Germinal center (tissue), 1 donor: ENCODE measurements at places on chromosomes 2 and 18.

GRCh38 chr2:38386377-38386776 is 9.3 kb upstream of the ATL2 start:
- no peak for DNase-seq

DNA sequence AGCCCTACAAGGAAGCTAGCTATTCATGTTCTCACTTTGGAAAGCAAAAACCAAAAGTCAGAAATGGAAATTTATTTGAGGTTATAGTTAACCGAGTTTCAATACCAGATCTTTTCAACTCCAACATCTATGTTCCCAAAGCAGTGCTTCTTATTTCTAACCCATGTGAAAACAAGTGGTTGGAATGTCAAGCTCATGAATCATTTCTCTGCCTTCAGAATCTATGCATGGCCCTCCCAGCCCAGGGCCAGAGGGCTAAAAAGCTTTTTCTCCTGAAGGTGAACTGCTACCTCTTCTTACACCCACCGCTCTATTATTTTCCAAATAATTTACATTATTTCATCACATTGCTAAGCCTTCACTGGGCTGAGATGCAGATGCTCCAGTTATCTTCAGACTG is 158.4 kb downstream of the SP3 start:
- no peak for DNase-seq

GRCh38 chr2:176089843-176090395 is 2.6 kb upstream of the HOXD13 start:
- DNase-seq, result no peak

GRCh38 chr2:98508709-98509066 is 64.0 kb downstream of the INPP4A start:
- DNase-seq, result no peak

DNA sequence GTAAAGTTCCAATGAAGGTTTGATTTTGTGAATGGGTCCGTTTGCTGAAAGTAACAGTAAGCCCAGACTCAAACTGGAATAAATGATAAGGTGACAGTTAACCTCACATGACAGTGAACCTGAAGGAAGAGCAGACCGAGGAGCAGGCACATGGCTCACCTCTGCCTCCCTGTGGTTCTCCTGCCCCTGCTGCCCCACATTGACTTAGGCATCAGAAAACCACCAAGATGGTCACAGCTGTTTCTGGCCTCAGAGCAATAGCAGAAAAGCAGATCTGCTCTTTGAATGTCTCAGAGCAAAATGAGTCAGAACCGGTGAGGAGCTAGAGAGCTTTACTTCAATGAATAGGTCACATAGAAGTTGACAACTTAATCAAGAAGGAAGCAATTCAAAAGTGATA is 487.6 kb downstream of the METTL4 start:
- no peak for DNase-seq

DNA sequence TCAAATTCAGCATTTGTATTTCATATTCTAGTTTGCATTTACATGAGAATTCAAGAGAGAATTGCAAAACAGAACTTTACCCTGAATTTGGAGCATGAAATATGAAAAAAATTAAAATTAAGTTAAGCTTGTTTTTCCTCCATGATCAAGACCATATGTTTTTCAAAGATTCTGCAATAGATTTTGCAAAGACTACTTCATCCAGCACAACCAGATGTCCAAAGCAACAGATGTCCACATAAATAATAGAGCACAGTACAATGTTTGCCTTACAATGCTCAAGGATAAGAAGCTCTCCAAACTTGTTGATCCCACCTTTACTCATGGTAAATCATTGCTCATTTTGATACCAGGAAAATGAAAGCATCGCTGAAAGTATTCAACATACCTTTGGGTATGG is 25.6 kb downstream of the FAP start:
- DNase-seq, result no peak

DNA sequence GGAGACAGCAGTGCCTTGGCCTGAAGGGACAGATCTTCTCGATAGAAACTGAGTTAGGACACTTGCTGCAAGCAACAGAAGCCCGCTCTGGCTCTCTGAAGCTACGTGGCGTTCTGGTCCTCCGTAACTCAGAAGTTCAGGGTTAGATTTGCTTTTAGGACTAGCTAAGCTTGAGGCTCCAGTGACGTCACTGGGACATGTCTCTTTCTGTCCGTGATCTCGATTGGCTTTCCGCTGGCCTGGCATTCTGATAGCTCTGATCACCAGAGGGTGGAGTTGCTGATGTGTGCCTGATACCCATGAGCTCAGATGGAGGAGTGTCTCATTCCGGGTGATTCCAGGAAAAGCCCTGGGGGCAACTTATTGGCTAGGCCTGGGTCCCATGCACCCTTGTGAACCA is 75.0 kb downstream of the GLI2 start:
- DNase-seq, result no peak

DNA sequence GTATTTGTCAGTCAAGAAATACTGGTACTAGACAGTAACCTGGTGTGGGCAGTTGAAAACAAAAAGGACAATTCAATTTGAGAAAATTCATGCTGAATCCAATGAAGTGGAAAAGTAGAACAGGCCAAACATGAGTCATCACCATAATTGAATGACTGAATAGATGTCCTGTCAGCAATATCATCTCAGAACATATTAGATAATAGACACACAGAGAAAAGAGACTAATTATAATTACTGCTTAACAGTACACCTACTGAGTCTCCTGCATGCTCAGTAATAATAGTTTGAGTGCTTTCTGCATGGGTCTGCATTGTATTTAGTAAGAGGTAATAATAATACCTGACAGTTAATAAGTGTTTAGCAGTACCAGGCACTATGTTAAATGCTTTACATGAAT is 138.6 kb upstream of the ZC3H15 start:
- DNase-seq, result no peak

DNA sequence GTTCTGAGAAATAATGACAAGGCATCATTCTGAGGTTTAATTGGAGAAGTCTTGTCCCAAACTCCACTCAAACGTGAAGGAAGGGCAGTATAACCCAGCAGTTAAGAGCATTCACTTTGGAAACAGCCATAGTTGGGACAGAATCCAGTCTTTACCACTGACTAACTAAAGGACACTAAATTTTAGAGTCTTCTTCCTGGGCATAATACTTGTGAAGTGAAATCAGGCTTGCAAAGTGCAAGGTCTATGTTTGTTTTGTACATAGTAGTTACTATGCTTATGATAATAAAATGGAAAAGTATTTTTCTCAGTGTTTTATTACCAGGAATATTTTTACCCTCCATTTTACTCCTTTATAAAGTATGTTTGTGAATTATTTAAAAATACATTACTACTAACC is 748.2 kb upstream of the ID2 start:
- no peak for DNase-seq

DNA sequence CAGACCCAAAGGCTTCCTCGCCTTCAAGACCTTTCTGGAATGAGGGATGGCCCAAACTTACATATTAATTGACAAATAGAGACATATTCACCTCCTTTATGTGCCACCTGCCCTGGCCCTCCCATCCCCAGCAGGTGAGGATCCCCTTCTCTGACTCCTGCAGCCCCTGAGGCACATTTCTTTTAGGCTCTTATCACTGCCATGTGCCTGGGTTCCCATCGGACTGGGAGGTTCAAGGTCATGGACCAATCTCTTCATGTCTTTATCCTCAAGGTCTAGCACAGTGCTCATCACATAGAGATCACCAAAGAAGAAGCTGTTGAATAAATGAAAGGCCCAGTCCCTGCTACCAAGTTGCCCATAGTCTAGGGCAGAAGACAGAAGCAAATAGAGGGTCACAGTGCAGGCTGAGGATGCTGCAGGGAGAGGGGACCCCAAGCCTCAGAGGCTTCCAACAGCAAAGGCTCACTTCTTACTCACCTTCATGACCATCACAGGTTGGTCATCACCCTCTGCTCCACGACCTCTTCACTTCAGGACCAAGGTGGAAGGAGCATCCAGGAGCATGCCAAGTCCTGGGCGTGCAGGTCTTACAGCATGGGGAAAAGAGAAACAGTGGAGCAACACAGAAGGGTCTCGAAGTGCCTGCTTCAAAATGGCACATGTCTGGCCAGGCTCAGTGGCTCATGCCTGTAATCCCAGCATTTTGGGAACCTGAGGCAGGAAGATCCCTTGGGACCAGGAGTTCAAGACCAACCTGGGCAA is 193.9 kb downstream of the SMAD2 start:
- no peak for DNase-seq

- no peak for DNase-seq
Observed at GRCh38 chr2:128774320-128775216, 455.9 kb upstream of the HS6ST1 start.

DNA sequence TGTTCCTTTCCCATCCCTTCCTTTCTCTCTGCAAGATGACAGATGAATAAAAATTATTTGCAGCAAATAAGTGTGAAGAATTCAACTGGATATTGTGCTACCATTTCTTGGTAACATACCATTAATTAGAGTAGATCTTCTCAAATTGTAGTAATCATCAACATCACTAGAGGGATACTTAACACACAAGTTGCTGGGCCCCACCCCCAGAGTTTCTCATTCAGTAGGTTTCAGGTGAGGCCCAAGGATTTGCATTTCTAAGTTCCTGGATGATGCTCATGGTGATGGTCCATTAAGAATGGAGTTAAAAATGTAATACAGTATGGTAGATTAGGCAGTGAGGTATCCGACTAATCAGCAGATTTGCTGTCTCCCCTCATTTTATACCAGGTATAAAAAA is 594.0 kb downstream of the ERBB4 start:
- no peak for DNase-seq

GRCh38 chr2:96315400-96316071 is 9.6 kb upstream of the ITPRIPL1 start:
- DNase-seq, result no peak

- no peak for DNase-seq
Observed at GRCh38 chr2:105450471-105450870, 51.6 kb upstream of the FHL2 start.

GRCh38 chr2:3272761-3273160 is 104.9 kb downstream of the EIPR1 start:
- no peak for DNase-seq

DNA sequence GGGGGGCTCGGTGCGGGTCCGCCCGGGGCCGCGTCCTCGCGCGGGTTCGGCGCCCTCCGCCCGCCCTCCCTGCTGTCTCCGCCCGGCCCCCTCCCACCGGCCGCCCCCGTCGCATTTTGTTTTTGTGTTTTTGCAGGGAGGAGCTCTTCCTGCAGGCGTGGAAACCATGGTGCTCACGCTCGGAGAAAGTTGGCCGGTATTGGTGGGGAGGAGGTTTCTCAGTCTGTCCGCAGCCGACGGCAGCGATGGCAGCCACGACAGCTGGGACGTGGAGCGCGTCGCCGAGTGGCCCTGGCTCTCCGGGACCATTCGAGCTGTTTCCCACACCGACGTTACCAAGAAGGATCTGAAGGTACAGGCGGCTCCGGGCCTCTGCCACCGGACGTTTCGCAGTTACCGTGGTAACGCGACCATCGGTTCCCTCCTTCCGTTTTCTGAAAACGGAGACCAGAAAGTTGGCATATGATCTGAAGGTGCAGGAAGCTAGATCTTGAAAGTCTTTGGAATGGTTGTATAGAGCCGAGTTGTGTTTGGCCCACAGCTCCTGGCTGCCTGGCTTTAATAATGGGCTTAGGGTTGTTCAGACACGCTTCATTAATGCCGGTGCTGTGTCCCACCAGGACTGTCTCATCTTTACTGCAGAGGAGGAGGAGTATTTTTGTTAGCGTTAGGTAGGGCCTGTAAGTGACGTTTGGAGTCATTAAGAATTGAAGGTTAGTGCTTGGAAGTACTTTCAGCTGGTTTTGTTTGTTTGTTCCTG is 891 bp downstream of the KDM3A start:
- peak; percentile 47 for DNase-seq

DNA sequence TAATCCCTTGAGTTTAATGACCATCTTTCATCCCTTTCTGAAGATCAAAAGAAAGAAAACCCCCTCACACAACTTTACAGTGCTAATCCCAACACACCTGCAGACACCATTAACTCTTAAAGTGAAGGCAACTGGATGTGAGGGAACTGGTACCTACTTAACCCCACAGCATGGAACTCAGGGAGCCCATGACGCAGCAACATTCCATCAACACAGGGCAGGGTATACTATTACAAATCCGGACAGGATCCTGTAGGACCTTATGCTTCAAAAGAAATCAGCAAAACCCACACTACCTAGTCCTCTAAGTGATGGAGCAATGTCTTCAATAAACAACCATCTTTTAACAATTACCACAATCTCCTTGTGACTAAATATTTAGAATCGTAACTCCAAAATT is 78.6 kb downstream of the FARSB start:
- no peak for DNase-seq

DNA sequence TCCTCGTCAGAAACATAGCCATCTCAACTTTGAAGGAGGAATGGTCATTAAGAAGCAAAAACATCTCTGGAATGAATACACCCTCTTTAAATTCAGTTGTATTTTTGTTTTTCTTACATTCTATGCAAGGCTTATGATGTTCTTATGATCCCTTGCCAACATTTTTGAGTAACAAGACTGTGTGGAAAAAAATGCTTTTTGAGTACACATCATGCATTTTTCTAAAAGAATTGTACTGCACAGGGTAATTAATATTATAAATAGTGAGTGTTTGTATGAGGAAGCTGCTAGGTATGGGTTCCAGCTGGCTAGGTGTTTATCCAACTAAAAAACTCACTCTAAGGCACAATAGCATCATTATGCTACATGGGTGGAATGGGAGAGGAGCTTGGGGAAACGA is 59.0 kb upstream of the SPATS2L start:
- DNase-seq, result no peak

- DNase-seq, result peak; percentile 45
Observed at GRCh38 chr2:145751629-145752028, 1231.7 kb upstream of the ZEB2 start.

GRCh38 chr2:157404363-157404762 is 39.5 kb downstream of the CYTIP start:
- DNase-seq, result peak; percentile 77

DNA sequence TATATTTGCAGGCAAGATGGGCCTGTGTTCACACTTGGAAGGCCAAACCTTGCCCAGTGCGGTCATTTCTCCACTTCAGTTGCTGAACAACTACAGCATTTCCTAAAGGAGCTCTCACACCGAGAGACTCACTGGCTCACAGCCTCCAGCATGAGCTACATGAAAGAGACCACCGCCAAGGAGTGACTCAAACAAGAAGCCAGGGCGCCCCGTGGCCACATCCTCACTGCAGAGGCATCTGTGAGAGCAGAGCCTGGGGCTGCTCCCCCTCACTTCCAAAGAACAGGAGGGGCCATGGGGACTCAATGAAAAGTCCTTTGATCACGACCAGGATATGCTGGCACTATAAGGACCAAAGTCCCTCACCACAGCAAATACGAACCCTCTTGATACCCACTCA is 50.0 kb downstream of the TMEM163 start:
- no peak for DNase-seq

- DNase-seq, result no peak
Observed at GRCh38 chr2:3125761-3126130, 251.9 kb downstream of the EIPR1 start.
